ENCODE measurements at places on chromosomes 7 and 10. TPM values are rescaled to one million over a fixed set of nuclear protein-coding genes. Genes with fewer than 3 reads are reported as not detected.

DNA sequence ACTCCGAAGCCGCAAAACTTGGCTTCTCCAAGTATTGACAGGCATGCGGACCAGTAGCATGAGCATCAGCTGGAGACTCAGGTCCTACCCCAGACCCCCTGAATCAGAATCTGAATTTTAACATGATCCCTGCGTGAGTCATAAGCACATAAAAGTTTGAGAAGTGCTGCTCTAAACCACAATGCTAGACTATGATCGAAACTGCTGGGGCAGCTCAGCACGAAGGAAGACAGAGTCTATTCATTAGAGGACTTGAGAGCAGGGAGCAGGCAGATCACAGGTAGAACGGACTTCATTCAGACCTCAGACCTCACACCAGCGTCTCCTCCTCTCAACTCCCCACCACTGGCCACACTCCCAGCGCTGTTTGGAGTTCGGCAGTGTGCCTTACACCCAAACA lies 16.9 kb downstream of the CAMK2G start:
- peak; percentile 76 for DNase-seq

DNA sequence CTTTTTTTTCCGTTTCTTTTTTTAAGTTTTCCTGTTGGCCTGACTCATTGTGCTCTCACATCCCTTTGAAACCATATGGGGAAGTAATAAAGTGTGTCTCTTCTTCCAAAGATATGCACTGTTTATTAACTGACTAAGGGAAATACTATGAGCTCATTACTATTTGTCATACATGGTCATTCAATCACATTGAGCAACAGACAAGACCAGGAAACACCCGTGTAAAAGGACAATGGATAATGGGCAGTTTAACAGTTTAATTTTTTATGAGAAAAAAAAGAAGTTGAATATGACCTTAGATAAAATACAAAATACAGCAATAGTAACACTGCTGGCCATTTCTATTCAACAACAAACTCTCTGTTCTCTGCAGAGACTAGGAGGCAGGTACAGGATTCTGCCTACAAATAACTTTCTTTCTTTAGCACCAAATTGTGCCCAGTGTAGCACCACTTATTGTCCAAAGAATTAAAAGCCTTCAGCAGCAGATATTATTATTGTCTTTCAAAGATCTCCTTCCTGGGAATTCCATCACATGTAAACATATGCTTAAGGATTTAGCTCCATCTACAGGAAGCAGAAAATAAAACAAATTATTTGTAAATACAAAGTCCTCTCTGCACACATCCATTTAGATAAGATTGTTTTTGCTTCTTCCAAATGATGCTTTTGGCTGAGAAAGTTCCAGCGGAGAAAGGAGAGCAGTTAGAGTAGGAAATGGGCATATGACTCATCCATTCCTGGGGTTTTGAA lies 55.0 kb upstream of the AKR1E2 start:
- peak; percentile 78 for DNase-seq

DNA sequence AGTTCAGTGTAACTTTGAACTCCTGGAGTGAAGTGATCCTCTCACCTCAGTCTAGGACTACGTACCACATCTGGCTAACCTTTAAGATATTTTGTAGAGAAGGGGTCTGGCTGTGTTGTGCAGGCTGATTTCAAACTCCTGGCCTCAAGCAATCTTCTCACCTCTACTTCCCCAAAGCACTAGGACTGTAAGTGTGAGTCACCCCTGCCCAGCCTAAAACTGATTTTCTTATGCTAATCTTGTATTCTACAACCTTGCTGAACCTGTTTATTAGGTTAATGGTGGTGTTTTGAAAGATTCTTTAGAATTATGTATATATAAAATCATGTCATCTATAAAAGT lies 58.0 kb downstream of the LCOR start:
- no peak for DNase-seq

DNA sequence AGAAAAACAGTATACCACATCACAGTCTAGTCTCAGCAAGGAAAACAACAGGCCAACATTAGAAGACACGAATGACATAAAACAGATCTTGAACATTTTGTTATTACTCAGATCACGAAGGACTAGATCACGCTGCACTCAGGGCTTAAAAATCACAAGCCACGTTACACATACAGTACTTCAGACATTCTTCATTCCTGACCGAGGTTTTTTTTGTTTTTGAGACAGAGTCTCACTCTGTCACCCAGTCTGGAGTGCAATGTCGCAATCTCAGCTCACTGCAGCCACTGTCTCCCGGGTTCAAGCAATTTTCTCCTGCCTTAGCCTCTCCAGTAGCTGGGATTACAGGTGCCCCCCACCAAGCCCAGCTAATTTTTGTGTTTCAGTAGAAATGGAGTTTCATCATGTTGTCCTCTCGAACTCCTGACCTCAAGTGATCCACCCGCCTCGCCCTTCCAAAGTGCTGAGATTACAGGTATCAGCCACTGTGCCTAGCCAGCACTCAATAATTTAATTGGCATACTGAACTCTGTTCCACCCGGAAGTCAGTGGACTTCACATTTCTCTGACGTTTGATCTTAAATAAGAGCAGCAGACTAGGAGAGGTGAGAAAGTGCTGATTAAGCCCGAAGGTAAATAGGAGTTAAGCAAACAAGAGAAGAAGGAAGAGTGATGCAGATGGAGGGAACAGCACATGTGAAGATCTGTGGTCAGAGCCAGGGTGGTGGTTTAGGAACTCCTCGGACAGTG lies 3.5 kb downstream of the AIMP2 start:
- DNase-seq = no peak

DNA sequence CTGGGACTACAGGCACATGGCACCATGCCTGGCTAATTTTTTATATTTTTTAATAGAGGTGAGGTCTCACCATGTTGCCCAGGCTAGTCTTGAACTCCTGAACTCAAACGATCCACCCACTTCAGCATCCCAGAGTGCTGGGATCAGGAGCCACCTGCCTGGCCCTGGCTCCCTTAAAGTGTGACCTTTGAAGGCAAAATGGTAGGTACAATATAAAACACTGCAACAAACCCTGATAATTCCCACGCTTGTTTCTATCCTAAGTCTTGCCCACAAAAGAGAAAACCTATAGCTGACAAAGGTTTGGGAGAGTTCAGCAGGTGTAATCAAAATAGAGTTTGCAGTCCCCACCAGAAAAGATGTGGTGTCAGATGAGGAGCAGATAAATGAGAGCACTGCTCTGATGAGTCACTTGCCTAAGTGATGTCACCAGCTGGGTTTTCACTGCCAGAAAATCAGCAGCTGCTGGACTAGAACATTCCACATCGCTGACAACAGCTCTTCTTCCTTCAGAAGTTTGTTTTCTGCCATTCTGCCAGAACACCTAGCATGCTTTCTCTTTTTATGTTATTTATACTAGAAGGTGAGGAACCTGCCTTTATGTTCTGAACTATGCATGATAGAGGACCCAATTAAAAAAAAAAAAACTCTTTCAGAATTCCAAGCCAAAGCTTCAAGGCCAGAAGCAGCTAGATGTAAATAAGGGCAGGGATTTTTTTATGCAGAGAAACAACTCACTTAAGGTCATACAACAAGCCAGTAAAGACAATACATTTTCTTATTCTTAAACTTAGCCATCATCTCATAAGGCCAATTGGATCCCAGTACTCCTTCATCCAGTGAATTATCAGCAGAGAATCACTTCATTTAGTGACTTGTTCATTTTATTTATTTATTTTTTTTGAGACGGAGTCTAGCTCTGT lies 18.0 kb downstream of the PURB start:
- peak; percentile 94 for DNase-seq

DNA sequence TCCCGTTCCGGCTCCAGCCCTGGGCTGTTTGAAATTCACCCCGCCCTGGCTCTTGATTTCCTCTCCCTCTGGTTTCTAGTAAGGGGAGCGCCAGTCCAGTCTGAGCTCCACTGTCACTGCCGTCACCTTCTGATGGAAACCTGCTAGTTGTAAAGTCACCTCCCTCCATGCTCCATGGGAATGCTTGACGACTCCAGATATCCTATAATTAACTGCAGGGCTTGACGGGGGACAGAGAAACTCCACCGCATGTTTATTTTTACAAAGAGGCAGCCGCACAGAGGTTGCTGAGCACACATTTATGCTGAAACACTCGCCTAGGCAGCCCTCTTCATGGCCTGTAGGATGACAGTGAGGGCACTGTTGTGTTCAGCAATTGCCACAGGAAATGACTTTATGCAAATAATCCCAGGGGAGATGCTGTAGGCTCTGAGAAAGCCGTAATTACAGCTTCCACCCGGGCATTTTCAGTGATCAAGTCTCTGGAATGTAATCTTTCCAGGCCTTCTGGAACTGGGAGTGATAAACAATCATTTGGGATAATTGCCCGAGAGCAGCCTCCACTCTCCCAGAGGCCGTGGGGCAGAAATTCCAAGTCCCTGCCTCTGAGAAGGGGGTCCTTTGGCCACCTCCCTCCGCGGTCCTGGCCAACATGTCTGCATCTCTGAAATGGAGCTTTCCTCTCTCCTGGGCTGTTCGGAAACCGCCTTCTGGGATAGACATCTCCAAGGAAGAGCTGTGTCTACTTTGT lies 300.5 kb downstream of the KLF6 start:
- DNase-seq = peak; percentile 29

GRCh38 chr10:52314822-52315552 lies 906 bp downstream of the DKK1 start:
- DNase-seq = peak; percentile 42

DNA sequence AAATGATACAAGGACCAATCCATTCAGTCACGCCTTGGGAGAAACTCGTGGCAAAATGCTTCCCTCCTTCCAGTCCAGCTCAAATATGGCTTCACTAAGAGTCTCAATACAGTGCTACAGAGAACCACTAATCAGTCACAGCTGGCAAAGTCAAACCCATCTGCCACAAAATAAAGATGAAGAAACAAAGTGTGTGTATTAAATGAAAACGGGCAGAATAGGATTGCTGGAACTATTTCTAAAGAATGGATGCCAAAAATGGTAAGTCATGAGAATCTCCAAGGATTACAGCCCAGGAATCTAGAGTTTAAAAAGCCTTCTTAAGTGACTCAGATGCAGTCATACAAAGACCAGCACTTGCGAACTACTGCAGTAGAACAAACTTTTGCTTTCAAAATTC lies 61.9 kb downstream of the CACUL1 start:
- DNase-seq = peak; percentile 13

- DNase-seq = no peak
Observed at GRCh38 chr10:8568401-8568800, 513.9 kb downstream of the GATA3 start.

DNA sequence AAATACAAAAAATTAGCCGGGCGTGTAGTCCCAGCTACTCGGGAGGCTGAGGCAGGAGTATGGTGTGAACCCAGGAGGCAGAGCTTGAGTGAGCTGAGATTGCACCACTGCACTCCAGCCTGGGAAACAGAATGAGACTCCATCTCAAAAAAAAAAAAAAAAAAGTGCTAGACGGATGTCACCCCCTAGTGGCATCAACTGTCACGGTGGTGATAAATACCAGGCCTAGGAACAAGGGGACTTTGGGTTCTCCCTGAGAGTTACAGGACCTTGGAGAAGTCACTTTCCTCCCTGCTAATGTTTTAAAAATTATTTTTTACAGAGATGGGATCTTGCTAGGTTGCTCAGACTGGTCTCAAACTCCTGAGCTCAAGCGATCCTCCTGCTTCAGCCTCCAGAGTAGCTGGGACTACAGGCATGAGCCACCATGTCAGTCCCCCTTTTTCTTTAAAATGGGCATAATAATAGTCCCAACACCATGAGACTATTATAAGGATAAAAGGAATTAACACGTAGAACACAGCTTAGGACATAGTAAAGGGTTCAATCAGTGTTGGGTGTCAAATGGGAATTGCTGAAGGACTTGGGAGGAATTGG lies 2.6 kb upstream of the TMEM130 start:
- DNase-seq = no peak

DNA sequence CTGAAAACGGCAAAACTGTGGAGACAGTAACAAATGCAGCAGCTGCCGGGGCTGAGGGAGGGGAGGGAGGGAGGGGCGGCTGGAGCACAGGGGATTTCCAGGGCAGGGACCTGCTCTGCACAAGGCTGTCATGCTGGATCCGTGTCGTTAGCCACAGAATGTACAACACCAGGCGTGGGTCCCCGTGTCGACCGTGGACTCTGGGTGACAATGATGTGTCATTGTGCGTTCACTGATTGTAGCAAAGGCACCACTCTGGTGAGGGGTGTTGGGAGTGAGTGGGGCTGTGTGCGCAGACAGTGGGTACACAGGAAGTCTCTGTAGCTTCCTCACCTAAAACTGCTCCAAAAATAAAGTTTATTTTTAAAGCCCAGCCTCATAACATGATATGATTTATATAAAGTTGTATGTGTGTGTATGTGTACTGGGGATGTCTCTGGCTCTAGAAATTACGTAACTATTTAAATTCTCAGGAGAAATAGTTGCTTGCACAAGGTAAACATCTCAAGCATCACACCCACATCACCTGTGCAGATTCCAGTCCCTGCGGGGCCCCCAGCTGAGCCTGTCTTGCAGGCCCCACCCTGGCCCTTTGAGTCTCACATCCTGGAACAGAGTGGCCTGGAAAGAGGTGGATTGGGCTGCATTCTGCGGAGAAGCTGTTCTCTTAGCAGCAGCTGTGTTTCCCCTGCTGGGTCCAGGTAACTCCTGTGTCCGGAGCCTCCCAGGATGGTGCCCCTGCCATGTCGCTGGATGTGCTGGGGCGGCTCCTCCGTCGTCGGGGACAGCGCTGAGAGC lies 135.7 kb downstream of the DYNC2I1 start:
- DNase-seq = no peak

- no peak for DNase-seq
Observed at GRCh38 chr7:74032624-74033371, 4.8 kb downstream of the ELN start.

DNA sequence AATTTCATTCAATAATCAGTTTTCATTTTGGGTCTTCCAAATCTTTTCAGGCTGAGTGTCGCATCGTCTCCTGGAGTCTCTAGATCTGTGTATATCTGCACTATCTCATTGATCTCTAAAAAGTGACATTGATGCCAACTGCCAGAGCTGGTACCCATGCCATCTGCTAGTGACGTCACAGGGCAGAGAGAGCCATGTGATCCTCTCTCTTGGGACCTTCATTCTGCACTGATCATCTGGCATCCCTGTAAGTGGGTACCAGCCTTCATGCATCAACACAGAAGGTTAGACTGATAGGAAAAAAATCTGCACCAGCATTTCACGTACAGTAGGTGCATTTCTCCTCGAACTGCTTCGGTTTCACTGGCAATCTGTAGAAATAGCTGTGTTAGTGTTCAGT lies at the start of gene NEUROD6:
NEUROD6 (minus strand) TSS at position 124 of the 400 bp plus-strand sequence. CDS start 1,458 bp downstream, outside the sequence.
- DNase-seq = peak; percentile 13

- DNase-seq = no peak
Observed at GRCh38 chr10:94155722-94156271, 162.1 kb downstream of the PLCE1 start.

Gene LGI1
- not detected for total RNA-seq

Gene AMPH
- 14.0 TPM for total RNA-seq

Data from Daoy (cell line).